ENCODE measurements at places on chromosomes 7 and 10.

- no peak for DNase-seq
These were observed 183.5 kb upstream of the PHYHIPL start for GRCh38 chr10:58992830-58993460.

DNA sequence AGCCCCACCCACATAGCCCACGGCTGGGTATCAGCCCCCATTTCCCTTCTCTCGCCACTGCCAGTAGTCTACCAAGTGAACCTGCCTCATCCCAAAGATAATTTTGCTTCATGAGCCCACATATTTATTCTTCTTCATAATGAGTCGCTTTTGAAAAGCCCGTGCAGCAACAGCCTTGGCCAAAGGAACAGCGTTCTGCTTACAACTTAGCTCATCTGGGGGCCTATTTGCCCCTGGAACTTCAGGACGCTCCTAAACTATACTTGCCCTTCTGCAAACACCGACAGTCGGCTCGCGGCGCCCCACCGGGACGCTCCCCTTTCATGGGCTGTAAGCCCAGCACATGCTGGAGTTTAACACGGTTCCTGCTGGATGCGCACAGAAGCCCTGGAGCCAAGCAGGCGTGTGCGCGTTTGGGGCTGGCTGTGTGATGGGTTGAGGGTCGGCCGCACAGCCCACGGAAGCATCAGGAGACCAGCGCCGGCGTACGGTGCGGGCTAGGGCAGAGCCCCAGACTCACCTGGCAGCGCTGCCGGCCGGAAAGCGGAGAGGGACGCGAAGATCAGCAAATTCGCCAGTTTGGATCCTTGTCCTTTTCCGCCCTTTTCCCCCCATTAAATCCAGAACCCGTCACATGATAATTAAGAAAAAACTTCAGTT is 370 bp downstream of the TMEM60 start:
- no peak for DNase-seq

DNA sequence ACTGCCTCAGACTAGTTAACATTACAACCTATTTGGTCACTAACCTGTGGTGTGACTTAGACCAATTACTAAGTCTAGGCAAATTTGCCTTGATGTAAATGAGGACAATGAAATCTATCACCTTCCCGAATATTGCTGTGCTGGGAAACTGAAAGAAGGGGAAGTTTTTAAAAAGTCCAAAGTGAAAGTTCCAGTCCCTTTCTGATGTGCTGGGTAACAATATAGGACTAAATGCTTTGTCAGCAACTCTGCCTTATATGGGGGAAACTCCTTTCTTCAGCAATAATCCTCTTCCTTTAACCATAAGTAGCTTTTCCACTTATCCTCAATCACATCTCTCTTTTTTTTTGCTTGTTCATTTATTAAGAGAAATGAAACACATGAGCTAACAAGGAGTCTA is 3.9 kb downstream of the PIK3AP1 start:
- no peak for DNase-seq

DNA sequence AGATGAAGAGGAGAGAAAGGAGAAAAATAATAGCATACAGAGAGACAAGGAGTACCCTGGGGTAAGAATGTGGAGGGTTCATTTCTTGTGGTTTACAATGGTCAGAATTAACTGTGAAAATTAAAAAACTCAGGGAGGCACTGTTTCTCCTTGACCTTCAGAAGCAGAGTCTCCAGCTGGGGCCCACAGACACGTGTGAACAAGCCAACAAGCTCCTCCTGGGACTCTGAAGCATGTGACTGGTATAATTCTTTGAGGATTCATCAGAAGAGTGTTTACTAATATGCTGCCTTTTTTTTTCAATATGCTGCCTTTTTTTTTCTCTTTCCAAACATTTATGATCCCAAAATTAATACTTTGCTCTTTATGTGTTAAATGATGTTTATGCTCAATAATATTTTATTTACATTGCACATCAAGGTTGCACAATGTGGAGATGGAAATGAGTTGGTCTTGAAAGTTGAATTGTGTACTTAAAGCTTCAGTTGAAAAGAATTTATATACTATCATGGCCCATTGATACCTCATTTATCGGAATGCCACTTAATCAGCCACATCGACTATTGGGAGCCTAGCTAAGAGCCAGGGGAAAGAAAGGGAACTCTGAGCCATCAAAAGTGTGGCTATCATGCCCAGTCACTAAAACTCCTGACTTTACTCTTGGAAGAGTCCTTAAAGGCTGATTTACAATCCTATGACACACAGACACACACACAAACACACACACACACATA is 134.7 kb upstream of the RHOBTB1 start:
- DNase-seq: peak; percentile 18

GRCh38 chr10:67518756-67519155 is 177.2 kb downstream of the CTNNA3 start:
- DNase-seq: no peak

DNA sequence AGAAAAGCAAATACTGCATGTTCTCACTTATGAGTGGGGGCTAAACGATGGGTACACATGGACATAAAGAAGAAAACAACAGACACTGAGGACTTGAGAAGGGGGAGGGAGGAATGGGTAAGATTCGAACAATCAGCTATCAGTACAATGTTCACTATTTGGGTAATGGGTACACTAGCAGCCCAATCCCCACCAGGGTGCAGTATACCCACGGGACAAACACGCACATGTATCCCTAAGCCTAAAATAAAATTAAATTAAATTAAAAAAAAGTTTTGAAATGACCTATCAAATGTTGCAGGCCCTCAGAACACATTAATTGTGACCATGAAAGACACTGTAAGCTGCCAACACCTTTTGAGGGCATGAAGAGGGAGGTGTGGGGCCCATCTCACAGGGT is 316.0 kb downstream of the WDR37 start:
- DNase-seq: no peak

DNA sequence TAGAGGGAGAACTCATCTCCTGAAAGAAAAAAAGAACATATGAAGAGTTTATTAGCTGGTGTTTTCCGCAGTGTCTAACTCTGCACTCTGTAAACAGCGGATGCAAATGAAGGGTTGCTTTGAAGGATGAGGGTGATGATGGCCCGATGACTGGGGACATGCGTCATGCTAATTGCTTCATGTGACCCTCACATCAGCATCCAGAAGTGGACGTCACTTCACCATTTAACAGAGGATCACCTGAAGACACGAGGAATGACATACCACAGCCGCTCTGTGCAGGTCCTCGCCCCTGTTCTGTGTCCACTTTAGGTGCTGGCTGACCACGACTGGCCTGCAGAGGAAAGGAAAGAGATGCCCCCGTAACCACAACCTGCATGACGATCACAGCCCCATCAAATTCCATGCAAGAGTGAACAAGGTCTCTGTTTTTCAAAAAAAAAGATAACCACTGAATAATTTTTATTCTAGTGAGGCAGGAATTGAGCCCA is 82.9 kb downstream of the KLF6 start:
- DNase-seq: no peak

DNA sequence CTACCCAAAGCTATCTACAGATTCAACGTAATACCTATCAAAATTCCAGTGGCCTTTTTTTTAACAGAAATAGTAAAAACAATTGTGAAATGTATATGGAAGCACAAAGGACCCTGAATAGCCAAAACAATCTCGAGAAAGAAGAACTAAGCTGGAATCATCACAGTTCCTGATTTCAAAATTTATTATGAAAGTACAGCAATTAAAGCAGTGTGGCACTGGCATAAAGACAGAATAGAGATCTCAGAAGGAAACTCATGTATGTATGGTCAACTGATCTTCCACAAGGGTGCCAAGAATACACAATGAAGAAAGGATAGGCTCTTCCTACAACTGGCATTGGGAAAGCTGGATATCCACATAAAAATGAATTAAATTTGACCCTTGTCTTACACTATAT is 23.2 kb downstream of the PNLIPRP3 start:
- DNase-seq: no peak

GRCh38 chr7:1080921-1081255 is 7.0 kb upstream of the GPER1 start:
- no peak for DNase-seq

DNA sequence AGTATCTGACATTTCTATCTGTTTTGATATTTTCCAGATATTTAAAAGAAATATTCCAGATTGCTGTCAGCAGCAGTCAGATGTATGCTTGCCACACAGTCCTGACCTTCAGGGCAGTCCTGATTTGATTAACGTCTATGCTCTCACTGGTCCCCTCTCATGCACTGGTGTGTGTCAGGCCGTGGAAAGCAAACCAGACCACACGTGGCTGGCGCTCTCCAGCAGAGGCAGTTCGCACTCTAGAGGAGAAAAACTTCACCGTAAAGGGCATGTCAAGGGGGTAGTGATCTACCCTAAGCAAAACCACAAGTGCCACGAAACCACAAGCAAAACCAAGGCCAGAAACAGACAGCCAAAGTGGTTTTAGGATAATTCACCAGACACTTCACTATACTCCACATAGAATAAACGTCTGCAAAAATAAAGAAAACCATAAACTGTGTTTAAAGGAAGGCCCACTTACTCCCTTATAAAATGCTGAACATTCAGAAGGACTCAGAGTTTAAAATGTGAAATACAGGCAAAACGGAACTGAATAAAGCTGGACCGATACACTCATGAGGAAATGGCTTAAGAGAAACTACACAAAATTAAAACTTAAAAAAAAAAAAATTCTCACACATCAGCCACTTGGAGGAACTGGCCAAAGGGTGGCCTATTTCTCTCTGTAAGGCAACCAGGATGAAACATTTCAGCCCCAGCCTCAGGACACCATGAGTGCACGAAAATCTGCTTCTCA is 26.4 kb downstream of the PARP12 start:
- DNase-seq: peak; percentile 58

DNA sequence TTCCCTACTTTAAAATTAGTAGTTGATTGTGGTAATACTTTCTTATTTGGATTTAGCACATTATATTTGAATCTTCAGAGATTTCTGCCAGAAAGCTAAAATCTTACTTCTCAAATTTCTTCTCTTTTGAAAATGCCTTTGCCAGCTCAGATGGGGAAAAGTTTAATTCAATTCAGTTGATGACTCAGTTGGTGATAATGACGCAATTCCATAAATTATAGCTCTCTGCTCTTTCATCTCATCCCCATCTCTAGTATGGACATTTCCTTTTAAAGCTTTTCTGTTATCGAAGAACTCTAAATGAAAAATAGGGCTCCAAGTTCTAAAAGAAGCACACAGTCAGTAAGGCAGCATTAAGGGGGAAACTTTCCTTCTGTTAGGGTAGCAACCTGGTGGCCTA is 25.5 kb downstream of the RNLS start:
- peak; percentile 79 for DNase-seq

- DNase-seq: peak; percentile 1
These were observed 25.6 kb downstream of the CTNNA3 start for GRCh38 chr10:67670401-67670800.

DNA sequence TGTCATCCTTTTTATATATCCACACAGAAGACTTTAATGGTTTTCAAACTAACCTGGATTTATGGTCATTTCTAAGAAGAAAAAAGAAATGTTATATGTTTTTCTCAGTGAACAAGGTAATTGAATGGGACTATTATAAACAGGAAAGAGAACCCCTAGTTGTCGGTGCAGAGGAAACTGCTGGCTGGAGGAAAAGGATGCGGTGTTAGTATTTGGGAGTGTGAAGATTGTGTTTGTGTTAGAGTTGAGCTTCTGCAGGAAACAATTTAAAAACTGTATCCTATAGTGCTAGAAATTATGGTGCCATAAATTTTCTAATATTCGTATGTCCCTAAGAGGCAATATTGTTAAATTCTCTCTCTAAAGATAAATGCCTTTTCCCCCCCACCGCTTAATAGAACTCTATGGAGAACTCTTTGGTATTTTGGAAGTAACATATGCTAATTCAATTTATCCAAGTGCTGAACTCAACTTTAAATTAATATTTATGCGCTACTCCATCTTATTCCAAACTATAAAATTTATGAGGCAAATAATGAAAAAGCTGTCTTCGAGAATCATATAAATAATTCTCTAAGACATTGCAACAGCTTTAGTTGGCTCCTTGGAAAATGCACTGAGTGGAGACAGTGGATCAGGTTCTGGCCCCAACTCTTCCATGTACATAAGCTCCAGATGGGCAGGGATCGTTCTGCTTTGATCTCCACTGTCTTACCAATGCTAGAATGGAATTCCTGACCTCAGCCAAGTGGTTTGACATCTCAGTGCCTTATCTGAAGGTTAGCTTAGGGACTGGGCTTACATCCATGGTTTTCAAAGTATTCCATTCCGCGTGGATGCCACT is 5.6 kb downstream of the BZW2 start:
- DNase-seq: no peak

DNA sequence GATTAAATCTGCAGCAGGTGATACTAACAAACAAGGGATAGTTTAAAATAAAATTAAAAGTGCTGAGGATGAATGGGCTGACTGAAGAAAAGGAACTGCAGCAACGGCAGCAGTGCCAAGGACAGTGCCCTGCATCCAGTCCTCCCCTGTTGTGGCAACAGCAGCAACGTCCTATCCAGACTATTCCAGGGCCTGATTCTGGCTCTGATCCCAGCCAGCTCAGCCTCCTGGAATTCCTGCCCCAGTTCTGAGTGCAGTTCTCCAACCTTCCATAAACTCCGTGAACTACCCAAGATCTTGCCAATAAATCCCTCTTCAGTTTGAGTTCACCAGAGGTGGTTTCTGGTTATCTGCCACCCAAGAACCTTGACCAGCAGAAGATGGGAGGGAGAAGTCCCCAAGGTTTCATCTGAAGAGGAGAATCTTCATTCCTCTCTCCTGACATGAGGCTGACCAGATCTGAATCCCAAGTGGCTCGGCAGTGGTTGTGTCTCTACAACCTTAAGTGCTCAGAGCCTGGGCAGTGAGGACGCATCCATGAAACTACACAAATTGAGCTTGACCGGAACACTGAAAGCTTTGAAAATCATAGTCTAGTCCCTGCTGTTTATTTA is 115.8 kb downstream of the SORBS1 start:
- DNase-seq: peak; percentile 78

- no peak for DNase-seq
These were observed 27.6 kb downstream of the NPS start for GRCh38 chr10:127576740-127577161.

DNA sequence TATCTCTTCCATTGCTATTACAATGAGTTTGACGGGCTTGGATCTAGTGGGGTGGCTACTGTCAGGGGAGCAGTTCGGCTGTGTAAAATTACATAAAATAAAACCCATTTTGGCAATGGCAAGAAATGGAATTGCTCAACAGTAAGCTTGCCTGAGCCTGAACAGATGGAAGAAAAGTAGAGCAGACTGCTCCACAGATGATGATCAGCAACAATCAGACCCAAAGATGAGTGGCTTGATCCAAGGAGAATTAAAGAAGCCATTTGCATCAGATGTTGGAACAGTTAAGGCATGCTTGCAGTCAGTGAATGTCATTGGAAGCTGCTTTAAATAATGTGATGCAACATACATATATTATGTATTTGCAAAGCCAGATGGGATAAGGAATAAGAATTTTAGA is 256.6 kb upstream of the SMIM30 start:
- DNase-seq: peak; percentile 32

- peak; percentile 32 for DNase-seq
These were observed 1.7 kb upstream of the MYO1G start for GRCh38 chr7:44980393-44981034.

- DNase-seq: no peak
These were observed 6.3 kb downstream of the IQCE start for GRCh38 chr7:2564970-2565540.

All from fibroblast of skin of abdomen (primary cell).